ENCODE measurements at places on chromosomes 3 and 15. TPM values are rescaled to one million over a fixed set of nuclear protein-coding genes. Genes with fewer than 3 reads are reported as not detected.

GRCh38 chr3:54985856-54986255, 58.0 kb upstream of the LRTM1 start:
- H3K36me3 ChIP-seq: no peaks in the 10 kb centered on the region
- no peaks in the 10 kb centered on the region for H3K27me3 ChIP-seq
- no peak overlapping the region for H3K4me3 ChIP-seq
- H3K4me1 ChIP-seq: peaks cover 23% of the 10 kb centered on the region
- DNase-seq: no peak
- no peak overlapping the region for H3K27ac ChIP-seq

DNA sequence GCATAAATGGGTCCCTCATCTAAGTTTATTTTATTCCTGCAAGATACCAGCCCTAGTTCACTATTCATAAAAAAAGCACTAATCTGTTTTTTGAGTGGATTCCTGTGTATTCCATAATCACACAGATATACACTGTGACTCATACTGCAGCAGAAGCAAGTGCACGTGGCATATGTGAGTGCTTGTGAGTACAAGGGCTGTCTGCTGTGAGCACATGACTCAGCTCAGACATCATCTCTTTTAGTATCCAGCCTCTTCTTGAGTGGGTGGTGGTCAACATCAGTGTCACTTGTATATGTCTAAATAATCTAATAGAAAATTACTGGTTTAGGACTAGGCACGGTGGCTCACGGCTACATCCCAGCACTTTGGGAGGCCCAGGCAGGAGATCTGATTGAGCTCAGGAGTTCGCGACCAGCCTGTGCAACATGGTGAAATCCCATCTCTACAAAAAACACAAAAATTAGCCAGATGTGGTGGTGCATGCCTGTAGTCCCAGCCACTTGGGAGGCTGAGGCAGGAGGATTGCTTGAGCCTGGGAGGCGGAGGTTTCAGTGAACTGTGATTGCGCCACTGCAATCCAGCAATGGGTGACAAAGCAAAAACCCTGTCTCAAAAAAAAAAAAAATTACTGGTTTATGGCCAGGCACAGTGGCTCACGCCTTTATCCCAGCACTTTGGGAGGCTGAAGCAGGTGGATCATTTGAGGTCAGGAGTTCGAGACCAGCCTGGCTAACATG, 49.8 kb downstream of the NIPA2 start:
- H3K27me3 ChIP-seq: no peaks in the 10 kb centered on the region
- no peak overlapping the region for H3K4me3 ChIP-seq
- no peak for DNase-seq
- peaks cover 8% of the 10 kb centered on the region for H3K4me1 ChIP-seq
- H3K36me3 ChIP-seq: peaks cover 30% of the 10 kb centered on the region

DNA sequence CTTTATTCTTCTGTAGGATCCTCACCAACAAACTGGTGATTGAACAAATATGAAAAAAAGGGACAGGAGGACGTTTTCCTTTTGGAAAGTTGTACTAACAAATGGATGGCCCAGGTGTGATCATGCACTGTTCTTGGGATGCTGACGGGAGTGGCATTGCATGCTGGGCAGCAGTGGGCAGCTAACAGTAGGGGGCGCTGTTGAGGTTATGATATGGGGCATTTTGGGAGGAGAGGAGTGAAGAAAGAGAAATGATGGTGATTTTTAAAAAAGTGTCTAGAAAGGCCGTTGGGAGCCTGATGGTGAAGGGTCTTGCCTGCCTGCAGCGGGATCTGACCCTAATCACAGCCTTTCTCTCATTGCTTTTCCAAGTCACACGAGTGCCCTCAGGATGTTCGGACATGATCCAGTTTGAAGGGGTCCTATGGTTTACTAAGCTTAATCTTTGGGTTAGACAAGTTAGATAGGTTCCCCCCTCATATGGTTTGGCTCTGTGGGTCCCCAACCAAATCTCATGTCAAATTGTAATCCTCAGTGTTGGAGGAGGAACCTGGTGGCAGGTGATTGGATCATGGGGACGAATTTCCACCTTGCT, 46.2 kb upstream of the PRTG start:
- no peaks in the 10 kb centered on the region for H3K27me3 ChIP-seq
- no peaks in the 10 kb centered on the region for H3K36me3 ChIP-seq
- no peak overlapping the region for H3K27ac ChIP-seq
- H3K4me1 ChIP-seq: no peaks in the 10 kb centered on the region

DNA sequence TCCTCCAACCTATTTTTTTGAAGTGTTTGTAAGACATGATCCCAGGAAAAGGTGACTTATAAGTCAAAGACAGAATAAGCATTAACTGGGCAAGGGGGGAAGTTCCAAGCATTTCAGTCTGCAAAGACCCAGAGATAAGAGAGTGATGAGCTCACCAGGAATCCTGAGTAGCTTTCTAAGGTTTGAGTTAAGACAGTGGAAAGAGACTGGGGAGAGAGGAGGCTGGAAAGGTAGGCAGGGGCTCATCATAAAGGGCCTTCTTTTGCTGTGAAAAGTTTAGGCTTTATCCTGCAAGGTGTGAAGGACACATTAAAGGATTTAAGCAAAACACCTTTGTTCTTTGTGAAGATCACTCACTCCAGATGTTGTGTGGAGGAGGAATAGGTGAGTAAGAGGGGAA, 438.8 kb downstream of the CHL1 start:
- H3K36me3 ChIP-seq: no peaks in the 10 kb centered on the region
- H3K27ac ChIP-seq: no peak overlapping the region
- no peaks in the 10 kb centered on the region for H3K4me1 ChIP-seq
- no peak for DNase-seq

GRCh38 chr3:180414157-180414556, 187.8 kb upstream of the TTC14 start:
- H3K27ac ChIP-seq: no peak overlapping the region
- H3K36me3 ChIP-seq: no peaks in the 10 kb centered on the region
- no peak for DNase-seq
- no peak overlapping the region for H3K4me3 ChIP-seq

- H3K4me3 ChIP-seq: no peak overlapping the region
- H3K27me3 ChIP-seq: no peaks in the 10 kb centered on the region
- no peaks in the 10 kb centered on the region for H3K36me3 ChIP-seq
These were observed 105.0 kb downstream of the EDEM1 start for GRCh38 chr3:5292512-5292911.

GRCh38 chr3:53011324-53011723, 34.5 kb downstream of the SFMBT1 start:
- H3K27me3 ChIP-seq: no peaks in the 10 kb centered on the region
- no peak for DNase-seq
- H3K27ac ChIP-seq: no peak overlapping the region

DNA sequence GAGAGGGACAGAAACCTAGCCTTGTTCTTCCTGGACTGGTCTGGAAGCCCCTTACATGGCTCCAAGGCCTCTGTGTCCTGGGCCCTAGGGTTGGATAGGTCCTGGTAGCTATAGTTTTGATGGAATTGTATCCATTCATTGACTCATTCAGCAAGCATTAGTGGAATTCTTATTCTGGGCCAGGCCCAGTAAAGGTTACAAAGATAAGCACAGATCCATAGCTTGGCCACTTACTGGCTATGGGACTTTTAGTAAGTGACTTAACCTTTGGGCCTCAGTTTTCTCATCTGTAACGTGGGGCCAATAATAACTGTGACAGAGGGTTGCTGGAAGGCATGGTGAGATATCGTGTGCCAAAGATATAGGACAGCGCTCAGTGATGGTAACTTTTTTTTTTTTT, 13.6 kb upstream of the DAG1 start:
- no peak for DNase-seq
- H3K27ac ChIP-seq: peak overlapping the region; percentile 90
- H3K4me3 ChIP-seq: no peak overlapping the region

- H3K36me3 ChIP-seq: peaks cover 5% of the 10 kb centered on the region
- H3K4me1 ChIP-seq: peaks cover 40% of the 10 kb centered on the region
- DNase-seq: no peak
- H3K4me3 ChIP-seq: no peak overlapping the region
- H3K27ac ChIP-seq: no peak overlapping the region
- H3K27me3 ChIP-seq: no peaks in the 10 kb centered on the region
These were observed 72.7 kb upstream of the HACD2 start for GRCh38 chr3:123657568-123657967.

GRCh38 chr15:94856267-94856854, 625.0 kb downstream of the MCTP2 start:
- DNase-seq: no peak
- H3K4me3 ChIP-seq: no peak overlapping the region
- H3K27ac ChIP-seq: no peak overlapping the region
- no peaks in the 10 kb centered on the region for H3K4me1 ChIP-seq

DNA sequence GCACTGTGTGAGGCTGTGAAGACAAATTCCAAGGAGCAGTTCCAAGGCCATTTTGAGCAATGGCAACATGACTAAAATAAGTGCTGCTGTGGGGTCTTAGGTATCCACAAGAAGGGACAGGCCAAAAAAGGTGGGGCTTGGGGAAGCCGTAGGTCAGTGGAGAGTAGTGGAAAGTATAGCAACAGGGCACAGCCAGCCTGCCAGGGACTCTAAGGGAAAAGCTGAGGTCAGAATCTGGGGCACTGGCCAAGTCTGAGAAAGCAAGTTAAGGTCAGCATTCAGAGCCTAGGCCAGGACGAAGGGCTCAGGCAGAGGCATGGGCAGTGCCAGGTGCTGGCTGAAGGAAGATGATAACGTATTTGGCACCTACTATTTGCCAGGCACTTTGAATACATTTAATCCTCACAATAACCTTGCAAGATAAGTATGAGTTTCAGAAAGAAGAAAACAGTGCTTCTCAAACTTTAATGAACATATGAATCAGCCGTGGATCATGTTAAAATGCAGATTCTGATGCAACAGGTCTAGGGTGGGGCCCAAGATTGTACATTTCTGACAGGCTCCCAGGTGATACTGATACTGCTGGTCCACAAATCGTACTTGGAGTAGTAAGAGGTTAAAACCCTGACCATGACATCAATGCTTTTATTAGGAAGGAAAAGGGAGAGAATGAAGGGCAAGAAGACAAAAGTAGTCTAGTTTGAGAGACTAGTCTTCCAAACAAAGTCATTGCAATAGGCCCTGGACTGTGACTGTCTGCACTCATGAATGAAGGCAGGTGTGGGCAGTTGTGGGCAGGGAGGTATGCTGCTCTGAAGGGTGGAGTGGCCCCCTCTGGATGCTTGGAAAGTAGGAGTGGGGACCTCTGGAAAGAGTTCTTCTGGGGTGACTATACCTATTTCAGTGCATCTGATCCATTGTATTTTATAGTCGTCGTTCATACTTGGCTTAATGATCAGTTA, 106.3 kb upstream of the ANKRD28 start:
- DNase-seq: peak; percentile 45
- H3K4me3 ChIP-seq: no peak overlapping the region
- H3K4me1 ChIP-seq: peaks cover 7% of the 10 kb centered on the region
- H3K27me3 ChIP-seq: no peaks in the 10 kb centered on the region
- H3K36me3 ChIP-seq: no peaks in the 10 kb centered on the region

GRCh38 chr3:16113704-16114103, 60.8 kb upstream of the GALNT15 start:
- no peaks in the 10 kb centered on the region for H3K4me1 ChIP-seq
- H3K27ac ChIP-seq: no peak overlapping the region
- no peaks in the 10 kb centered on the region for H3K27me3 ChIP-seq
- H3K36me3 ChIP-seq: no peaks in the 10 kb centered on the region
- no peak for DNase-seq

- H3K36me3 ChIP-seq: no peaks in the 10 kb centered on the region
- peaks cover 2% of the 10 kb centered on the region for H3K4me1 ChIP-seq
- peak overlapping the region; percentile 74 for H3K27ac ChIP-seq
- no peak overlapping the region for H3K4me3 ChIP-seq
- H3K27me3 ChIP-seq: no peaks in the 10 kb centered on the region
These were observed 57.6 kb upstream of the TNFSF10 start for GRCh38 chr3:172580680-172581401.

DNA sequence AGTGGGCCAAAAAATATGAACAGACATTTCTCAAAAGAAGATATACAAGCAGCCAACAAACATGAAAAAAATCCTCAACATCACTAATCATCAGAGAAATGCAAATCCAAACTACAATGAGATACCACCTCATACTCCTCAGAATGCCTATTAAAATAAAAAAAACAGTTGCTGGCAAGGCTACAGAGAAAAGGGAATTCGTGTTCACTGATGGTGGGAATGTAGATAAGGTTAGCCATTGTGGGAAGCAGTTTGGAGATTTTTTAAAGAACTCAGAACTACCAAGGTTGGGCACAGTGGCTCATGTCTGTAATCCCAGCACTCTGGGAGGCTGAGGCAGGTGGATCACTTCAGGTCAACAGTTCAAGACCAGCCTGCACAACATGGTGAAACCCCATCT, 27.8 kb upstream of the C15orf40 start:
- H3K36me3 ChIP-seq: peaks cover 30% of the 10 kb centered on the region
- H3K4me1 ChIP-seq: no peaks in the 10 kb centered on the region
- no peak overlapping the region for H3K27ac ChIP-seq
- H3K4me3 ChIP-seq: no peak overlapping the region
- DNase-seq: no peak

- H3K4me1 ChIP-seq: no peaks in the 10 kb centered on the region
- no peak for DNase-seq
- no peak overlapping the region for H3K27ac ChIP-seq
These were observed 318.1 kb downstream of the FOXP1 start for GRCh38 chr3:71265365-71265915.

GRCh38 chr3:65814845-65815578, 223.7 kb downstream of the MAGI1 start:
- no peak overlapping the region for H3K27ac ChIP-seq
- DNase-seq: no peak
- no peak overlapping the region for H3K4me3 ChIP-seq
- H3K36me3 ChIP-seq: no peaks in the 10 kb centered on the region
- no peaks in the 10 kb centered on the region for H3K27me3 ChIP-seq
- H3K4me1 ChIP-seq: peaks cover 16% of the 10 kb centered on the region

DNA sequence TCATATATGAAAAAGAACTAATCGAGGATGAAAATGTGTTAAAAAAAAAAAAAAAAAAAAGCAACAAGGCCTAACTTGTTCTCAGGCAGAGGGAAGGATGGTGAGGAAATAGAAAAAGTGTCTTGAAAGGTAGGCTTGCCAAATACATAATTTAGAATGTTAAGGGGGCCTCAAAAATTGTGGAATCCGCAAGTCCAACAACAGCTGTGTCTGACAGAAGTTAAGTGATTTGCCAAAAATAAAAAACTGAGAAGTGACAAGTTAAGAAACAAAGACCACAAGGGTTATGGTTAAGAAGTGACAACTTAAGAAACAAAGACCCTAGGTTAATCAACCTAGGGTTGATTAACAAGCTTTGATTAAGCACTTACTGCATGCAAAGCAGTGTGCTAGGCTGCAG, 110.6 kb downstream of the P2RY1 start:
- no peak for DNase-seq
- H3K4me3 ChIP-seq: no peak overlapping the region
- H3K27ac ChIP-seq: no peak overlapping the region
- no peaks in the 10 kb centered on the region for H3K36me3 ChIP-seq
- H3K4me1 ChIP-seq: no peaks in the 10 kb centered on the region
- no peaks in the 10 kb centered on the region for H3K27me3 ChIP-seq

Gene GOLGA8T
- polyA plus RNA-seq: not detected

Gene CRYGS
- polyA plus RNA-seq: 3.8 TPM

Gene CCNB2
- polyA plus RNA-seq: 29.1 TPM

Gene SHC4
- polyA plus RNA-seq: 1.5 TPM

Gene EXD1
- 0.07 TPM for polyA plus RNA-seq

Gene CHRNB4
- polyA plus RNA-seq: 1.1 TPM

Gene ANAPC13
- 63.2 TPM for polyA plus RNA-seq

Gene CEP19
- 2.4 TPM for polyA plus RNA-seq

All from muscle of leg (tissue), 16 donors.